Tibial nerve (tissue), 4 donors: ENCODE measurements at places on chromosomes 11 and 22. TPM values are rescaled to one million over a fixed set of nuclear protein-coding genes. Genes with fewer than 3 reads are reported as not detected.
A peak's percentile ranks its signal among the peaks of the same experiment; 100 is the strongest.

DNA sequence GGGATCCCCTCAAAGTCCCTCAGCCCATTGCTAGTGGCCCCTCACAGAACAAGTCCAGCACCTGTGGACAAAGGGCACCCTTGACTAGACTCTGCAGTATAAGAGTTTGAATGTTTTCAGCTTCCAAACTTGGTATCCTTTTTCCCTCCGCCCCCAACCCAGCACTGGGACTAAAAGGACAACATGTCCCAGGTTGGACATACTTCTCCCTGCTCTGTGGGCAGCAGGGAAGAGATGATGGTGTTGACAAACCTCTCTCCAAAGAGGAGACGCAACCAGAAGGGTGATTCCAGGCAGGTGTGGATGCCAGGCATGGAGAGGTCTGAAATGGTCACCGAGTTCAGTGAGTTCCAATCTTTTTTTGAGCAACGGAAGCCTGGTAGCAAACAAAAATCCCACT is 4.5 kb upstream of the MYOD1 start:
- H3K4me1 ChIP-seq, result peaks cover 13% of the 10 kb centered on the region
- H3K27me3 ChIP-seq, result peaks cover 57% of the 10 kb centered on the region
- no peak overlapping the region for H3K4me3 ChIP-seq

DNA sequence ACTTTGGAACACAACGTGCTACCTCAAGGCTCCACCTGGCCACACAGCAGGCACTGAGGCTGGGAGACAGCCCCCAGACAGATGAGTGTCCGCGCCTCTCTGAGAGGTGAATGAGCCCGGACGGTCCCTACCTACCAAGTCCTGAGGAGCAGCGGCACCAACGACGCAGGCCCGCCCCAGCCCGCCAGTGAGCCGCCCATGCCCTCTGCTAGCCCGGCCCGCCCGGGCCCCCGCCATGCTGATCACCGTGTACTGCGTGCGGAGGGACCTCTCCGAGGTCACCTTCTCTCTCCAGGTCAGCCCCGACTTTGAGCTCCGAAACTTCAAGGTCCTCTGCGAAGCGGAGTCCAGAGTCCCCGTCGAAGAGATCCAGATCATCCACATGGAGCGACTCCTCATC is at the start of gene DDI1:
TSS of gene DDI1 (plus strand) at position 53 of the 400 bp plus-strand sequence. CDS start at position 236, 183 bp downstream.
- no peak within 1 kb of the TSS for H3K27ac ChIP-seq
- DNase-seq, result no peak
- H3K36me3 ChIP-seq, result no peaks in the 10 kb centered on the region

- no peak for DNase-seq
- H3K36me3 ChIP-seq, result no peaks in the 10 kb centered on the region
- H3K27me3 ChIP-seq, result no peaks in the 10 kb centered on the region
- H3K4me1 ChIP-seq, result no peaks in the 10 kb centered on the region
- H3K4me3 ChIP-seq, result no peak overlapping the region
- peak overlapping the region; percentile 6 for H3K27ac ChIP-seq
Measured at GRCh38 chr11:88324562-88325345, 12.8 kb downstream of the CTSC start.

GRCh38 chr11:64832467-64833197 is 11.8 kb downstream of the CDC42BPG start:
- no peak overlapping the region for H3K4me3 ChIP-seq
- H3K27ac ChIP-seq, result no peak overlapping the region
- H3K27me3 ChIP-seq, result no peaks in the 10 kb centered on the region
- H3K4me1 ChIP-seq, result no peaks in the 10 kb centered on the region

DNA sequence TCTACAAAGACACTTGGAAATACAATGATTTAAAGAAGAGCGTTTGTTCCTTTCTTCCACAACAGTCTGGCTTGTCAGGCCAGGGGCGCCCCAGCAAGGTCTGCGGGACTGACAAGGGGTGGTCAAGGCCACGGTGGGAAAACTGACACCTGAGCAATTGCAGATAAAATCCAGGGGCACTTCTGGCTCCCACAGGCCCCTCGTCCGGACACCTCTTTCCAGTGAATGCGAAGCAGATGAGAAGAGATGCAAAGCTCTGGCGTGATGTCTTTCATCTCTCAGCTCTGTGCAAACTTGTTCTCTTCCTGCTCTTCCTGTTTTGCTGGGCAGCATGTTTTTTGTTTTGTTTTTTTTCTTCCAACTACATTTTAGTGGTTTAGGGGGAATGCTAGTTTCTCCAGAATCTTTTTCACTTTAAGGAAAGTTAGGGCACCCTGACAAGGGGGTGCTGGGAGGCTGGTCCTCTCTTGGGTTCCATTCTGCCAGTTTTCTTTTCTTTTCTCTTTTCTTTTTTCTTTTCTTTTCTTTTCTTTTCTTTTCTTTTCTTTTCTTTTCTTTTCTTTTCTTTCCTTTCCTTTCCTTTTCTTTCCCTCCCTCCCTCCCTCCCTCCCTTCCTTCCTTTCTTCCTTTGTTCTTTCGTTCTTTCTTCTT is 11.1 kb upstream of the CBX6 start:
- H3K27ac ChIP-seq, result peak overlapping the region; percentile 50
- DNase-seq, result no peak
- no peaks in the 10 kb centered on the region for H3K27me3 ChIP-seq
- no peaks in the 10 kb centered on the region for H3K36me3 ChIP-seq
- H3K4me3 ChIP-seq, result no peak overlapping the region
- peaks cover 28% of the 10 kb centered on the region for H3K4me1 ChIP-seq

DNA sequence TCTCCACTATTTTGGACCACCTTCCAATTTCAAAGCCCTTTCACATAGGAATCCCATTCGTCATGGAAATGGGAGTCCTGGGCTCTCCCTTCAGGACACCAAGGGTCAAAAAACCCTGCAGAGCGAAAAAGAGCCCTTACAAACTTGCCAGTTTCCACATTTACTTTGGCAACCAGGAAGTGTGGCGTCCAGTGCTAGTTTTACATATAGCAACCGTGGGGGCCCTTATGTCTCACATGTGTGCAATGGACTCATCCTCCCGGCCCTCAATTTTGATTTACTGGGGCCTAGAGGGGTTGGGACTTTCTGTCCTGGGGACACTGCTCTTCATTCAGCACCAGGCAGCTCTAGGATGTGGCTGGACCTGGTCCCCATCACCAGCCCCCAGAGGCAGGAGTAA is 33.7 kb downstream of the DAGLA start:
- H3K4me3 ChIP-seq, result no peak overlapping the region
- no peaks in the 10 kb centered on the region for H3K27me3 ChIP-seq
- H3K4me1 ChIP-seq, result peaks cover 23% of the 10 kb centered on the region
- no peak overlapping the region for H3K27ac ChIP-seq
- no peaks in the 10 kb centered on the region for H3K36me3 ChIP-seq

- H3K4me3 ChIP-seq, result no peak overlapping the region
- no peaks in the 10 kb centered on the region for H3K36me3 ChIP-seq
- no peaks in the 10 kb centered on the region for H3K4me1 ChIP-seq
- DNase-seq, result no peak
- H3K27ac ChIP-seq, result no peak overlapping the region
Measured at GRCh38 chr22:25680956-25681355, 61.0 kb upstream of the MYO18B start.

DNA sequence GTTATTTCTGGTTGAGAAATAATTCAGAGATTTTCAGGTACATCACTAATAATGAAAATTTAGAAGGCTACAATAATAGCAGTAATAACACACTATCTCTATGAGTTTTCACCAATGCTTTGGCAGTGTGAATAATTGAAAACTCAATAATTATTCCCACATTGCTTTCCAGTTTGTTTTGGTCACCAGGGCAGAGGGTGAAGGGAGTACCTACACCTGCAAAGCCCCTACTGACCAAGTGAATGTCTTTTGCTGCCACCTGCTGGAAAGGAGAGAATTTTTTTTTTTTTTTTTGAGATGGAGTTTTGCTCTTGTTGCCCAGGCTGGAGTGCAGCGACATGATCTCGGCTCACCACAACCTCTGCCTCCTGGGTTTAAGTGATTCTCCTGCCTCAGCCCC is 3.2 kb downstream of the NELL1 start:
- H3K36me3 ChIP-seq, result no peaks in the 10 kb centered on the region
- DNase-seq, result no peak
- no peaks in the 10 kb centered on the region for H3K27me3 ChIP-seq
- H3K27ac ChIP-seq, result no peak overlapping the region
- H3K4me1 ChIP-seq, result no peaks in the 10 kb centered on the region

GRCh38 chr11:122137078-122137793 is 21.2 kb upstream of the BLID start:
- H3K27ac ChIP-seq, result no peak overlapping the region
- H3K4me1 ChIP-seq, result peaks cover 5% of the 10 kb centered on the region
- no peaks in the 10 kb centered on the region for H3K36me3 ChIP-seq
- DNase-seq, result no peak

GRCh38 chr11:47915374-47915773 is 65.0 kb upstream of the PTPRJ start:
- H3K36me3 ChIP-seq, result no peaks in the 10 kb centered on the region
- H3K4me1 ChIP-seq, result no peaks in the 10 kb centered on the region
- H3K27ac ChIP-seq, result no peak overlapping the region

GRCh38 chr11:74611369-74611861 is 19.0 kb downstream of the POLD3 start:
- peak overlapping the region; percentile 49 for H3K27ac ChIP-seq
- DNase-seq, result no peak
- H3K4me1 ChIP-seq, result peaks cover 13% of the 10 kb centered on the region
- no peaks in the 10 kb centered on the region for H3K27me3 ChIP-seq

GRCh38 chr11:30110691-30111090 is 93.9 kb upstream of the KCNA4 start:
- H3K4me1 ChIP-seq, result no peaks in the 10 kb centered on the region
- no peak for DNase-seq
- no peaks in the 10 kb centered on the region for H3K27me3 ChIP-seq
- no peak overlapping the region for H3K4me3 ChIP-seq
- no peaks in the 10 kb centered on the region for H3K36me3 ChIP-seq
- no peak overlapping the region for H3K27ac ChIP-seq

DNA sequence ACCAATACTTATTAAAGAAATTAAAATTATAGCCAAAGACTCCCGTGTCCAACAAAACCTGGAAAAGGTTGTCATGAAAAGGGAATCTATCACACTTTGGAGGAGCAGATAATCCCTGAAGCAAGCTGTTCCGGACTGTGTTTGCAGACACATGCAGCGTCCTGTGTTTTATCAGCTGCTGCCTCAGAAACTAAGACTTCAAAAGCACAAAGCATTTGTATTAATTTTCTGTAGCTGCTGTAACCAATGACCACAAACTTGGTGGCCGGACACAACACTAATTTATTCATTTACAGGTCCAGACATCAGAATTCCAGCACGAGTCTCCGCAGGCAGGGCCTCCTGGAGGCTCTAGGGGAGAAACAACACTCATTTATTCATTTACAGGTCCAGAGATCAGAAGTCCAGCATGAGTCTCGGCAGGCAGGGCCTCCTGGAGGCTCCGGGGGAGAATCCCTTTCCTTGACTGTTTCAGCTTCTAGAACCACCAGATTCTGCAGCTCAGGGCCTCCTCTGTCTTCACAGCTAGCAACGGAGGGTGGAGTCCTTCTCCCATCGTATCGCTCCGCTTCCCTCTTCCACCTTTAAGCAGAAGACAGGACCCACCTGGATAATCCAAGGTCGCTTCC is 465.3 kb downstream of the BRD1 start:
- H3K27me3 ChIP-seq, result no peaks in the 10 kb centered on the region
- no peak overlapping the region for H3K27ac ChIP-seq
- DNase-seq, result no peak

DNA sequence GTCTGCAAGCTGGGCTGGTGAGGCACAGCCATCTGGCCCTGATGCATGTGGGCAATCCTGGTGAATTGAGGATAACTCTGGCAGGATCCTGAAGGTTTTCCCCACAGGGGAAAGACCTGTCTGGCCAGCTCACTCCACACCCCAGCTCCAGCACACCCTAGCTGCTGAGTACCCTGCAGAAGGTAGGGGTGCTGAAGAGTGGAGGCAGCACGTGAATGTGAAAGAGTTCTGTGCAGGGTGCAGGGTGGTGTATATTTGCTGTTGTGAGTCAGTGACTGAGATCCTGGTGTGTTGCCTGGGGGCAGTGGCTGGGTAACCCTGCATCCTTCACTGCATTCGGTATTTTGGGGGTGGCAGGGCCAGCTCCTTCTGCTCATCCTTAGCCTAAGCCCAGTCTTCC is 22.4 kb downstream of the DGAT2 start:
- no peak overlapping the region for H3K27ac ChIP-seq
- H3K36me3 ChIP-seq, result no peaks in the 10 kb centered on the region
- no peak overlapping the region for H3K4me3 ChIP-seq
- no peaks in the 10 kb centered on the region for H3K27me3 ChIP-seq
- no peak for DNase-seq
- no peaks in the 10 kb centered on the region for H3K4me1 ChIP-seq

DNA sequence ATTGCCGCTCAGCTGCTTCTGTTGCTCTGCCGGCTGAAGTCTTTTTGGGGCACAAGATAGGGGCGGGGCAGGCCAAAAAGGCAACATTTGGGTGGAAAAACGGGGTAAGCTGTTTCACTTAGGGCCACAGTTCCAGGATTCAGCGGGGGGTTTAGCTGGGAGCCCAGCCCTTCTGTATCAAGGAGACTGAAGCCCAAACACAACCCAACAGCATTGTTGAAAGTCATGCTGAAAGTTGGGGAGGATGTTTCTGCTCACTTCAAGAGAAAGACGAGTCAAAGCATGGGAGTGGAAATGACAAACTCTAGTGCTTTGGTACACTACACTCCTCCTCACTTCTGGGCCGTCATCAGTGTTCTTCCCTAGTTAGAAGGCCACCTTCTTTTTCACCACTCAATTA is 56.1 kb upstream of the GNAZ start:
- H3K27ac ChIP-seq, result no peak overlapping the region
- H3K4me3 ChIP-seq, result no peak overlapping the region
- no peak for DNase-seq
- no peaks in the 10 kb centered on the region for H3K4me1 ChIP-seq
- no peaks in the 10 kb centered on the region for H3K27me3 ChIP-seq

- DNase-seq, result no peak
- H3K27me3 ChIP-seq, result no peaks in the 10 kb centered on the region
Measured at GRCh38 chr22:40857309-40857855, 434 bp downstream of the XPNPEP3 start.

DNA sequence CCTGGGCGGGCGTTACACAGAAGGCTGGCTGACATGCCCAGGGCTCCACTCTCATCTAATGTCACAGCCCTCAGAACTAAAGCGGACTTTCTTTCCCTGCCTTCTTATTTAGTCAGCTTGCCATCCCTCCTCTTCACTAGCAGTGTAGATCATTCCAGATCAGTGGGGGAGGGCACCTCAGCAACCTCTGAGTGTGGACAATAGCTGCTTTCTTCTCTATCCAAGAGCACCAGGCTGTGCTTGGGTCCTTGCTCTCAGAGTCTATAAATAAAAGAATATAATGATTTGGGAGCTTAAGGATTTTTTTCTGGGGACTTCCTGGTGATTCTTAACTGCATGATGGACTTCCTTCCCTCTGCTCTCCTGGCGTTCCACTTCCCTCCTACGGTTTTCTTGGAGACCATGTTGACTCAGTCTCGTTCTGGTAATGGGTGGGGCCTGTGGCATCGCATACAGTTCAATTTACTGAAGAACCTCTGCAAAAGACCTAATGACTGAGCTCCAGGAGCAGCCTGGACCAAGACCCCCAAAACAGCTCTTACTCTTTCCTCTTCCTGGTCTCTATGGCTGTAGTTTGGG is 2.9 kb upstream of the HMBS start:
- H3K27me3 ChIP-seq, result no peaks in the 10 kb centered on the region
- DNase-seq, result no peak

GRCh38 chr11:44816761-44817160 is 90.0 kb downstream of the TSPAN18 start:
- no peaks in the 10 kb centered on the region for H3K4me1 ChIP-seq
- no peak overlapping the region for H3K4me3 ChIP-seq
- no peak for DNase-seq
- H3K27ac ChIP-seq, result no peak overlapping the region
- no peaks in the 10 kb centered on the region for H3K27me3 ChIP-seq
- no peaks in the 10 kb centered on the region for H3K36me3 ChIP-seq

The MS4A15 gene
- not detected for total RNA-seq

The BEST1 gene
- total RNA-seq, result 53.2 TPM

The PGM2L1 gene
- 9.3 TPM for total RNA-seq

The BTBD18 gene
- not detected for total RNA-seq
